ENCODE measurements at places on chromosomes 1 and 21.

DNA sequence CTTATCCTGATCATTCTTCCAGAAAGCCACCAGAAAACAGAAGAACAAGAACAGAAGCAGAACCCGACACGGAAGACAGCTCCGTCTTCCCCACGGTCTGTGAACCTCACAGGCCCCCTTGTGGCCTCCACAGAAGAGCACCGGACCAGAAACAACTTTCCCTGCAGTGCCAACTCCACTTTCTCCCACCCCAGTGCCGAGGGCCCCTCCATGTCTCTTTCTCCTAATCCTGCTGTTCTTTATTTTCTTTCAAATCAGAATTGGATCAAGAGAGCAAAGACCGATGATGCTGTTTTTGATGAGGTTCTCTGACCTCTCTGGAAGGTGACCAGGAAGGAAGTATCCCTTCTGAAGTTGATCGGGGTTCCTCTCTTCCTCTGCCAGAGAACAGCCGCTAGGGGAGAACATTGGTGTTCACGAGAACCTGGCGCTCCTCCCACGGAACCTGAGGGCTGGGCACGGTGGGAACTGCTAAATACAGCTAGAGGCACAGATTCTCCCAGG is 58.9 kb upstream of the CTTNBP2NL start:
- no peak for DNase-seq

DNA sequence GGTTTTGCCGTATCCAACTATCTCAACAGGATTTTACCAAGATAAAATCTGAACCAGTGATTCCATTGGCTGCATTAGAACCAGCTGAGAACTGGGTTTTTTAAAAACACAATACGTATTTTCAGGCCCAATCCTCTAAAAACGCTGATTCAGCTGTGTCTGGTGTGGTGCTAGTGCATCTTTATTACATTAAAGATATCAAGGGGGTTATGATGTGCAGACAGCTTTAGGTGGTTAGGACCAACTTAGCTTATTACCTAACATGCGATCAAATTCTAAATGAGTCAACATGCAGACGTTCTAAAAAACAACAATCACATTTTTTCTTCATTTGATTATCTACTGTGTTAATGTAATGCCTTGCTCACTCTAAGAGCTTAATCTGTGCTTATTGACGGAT is 32.0 kb upstream of the EXO1 start:
- no peak for DNase-seq

GRCh38 chr1:47711848-47712492 is 274.1 kb downstream of the FOXD2 start:
- DNase-seq, result no peak

GRCh38 chr1:107648071-107648470 is 316.9 kb downstream of the VAV3 start:
- peak; percentile 69 for DNase-seq

- peak; percentile 65 for DNase-seq
Measured at GRCh38 chr1:12549460-12550349, 68.3 kb downstream of the DHRS3 start.

Measured in fibroblast of skin of left biceps (primary cell).